Liver (tissue), 10 donors: ENCODE measurements at places on chromosomes 6 and 20. TPM values are rescaled to one million over a fixed set of nuclear protein-coding genes. Genes with fewer than 3 reads are reported as not detected.

- H3K27ac ChIP-seq, result no peak overlapping the region
- no peaks in the 10 kb centered on the region for H3K36me3 ChIP-seq
- no peak overlapping the region for H3K4me3 ChIP-seq
- DNase-seq, result no peak
Observed at GRCh38 chr6:57342148-57342669, 24.8 kb downstream of the PRIM2 start.

GRCh38 chr20:37534401-37535157, 6.9 kb upstream of the BLCAP start:
- no peaks in the 10 kb centered on the region for H3K4me1 ChIP-seq
- no peak overlapping the region for H3K27ac ChIP-seq
- H3K4me3 ChIP-seq, result no peak overlapping the region
- no peaks in the 10 kb centered on the region for H3K27me3 ChIP-seq
- H3K36me3 ChIP-seq, result no peaks in the 10 kb centered on the region
- peak; percentile 52 for DNase-seq

DNA sequence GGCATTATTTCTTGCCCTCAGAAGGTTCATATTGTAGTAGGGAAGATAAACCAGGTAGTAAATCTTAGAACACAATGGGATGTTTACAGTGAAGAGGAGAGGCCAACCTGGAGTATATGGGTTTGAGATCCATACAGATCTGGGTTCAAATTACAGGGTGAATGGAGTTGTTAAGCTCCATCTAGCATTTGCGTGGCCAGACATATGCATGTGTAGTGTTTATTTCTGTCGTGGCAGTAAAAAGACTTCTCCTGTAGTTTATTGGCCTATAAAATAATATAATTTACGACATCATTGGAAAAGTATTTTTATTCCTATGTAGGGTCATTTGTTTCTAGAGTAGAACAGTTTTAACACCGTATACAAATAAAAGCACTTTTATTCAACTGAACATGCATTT, 25.2 kb upstream of the TULP4 start:
- no peak overlapping the region for H3K4me3 ChIP-seq
- H3K27me3 ChIP-seq, result no peaks in the 10 kb centered on the region
- peaks cover 2% of the 10 kb centered on the region for H3K36me3 ChIP-seq
- no peak for DNase-seq

DNA sequence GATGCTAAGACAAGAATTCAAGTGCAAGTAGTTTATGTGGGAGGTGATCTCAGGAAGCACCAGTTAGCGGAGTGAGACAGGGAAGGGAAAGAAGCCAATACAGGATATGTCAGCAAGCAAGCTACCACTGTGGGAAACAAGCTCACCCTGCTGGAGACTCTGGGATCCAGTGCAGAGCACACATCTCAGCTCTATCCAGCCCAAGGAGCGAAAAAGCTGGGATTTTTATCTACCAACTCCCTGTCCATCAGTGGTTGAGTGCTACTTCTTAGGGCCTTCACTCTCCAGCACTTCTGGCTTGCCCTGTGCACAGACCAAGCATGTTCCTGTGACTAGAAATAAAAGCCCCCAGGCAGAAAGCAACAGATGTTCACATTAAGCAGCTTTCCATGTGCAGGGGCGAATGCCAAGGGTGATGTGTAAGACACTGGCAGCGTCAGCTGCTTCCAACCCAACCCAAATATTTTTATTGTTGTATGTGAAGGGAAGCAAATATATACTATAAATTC, 10.8 kb upstream of the RNF24 start:
- no peak overlapping the region for H3K27ac ChIP-seq
- DNase-seq, result no peak
- H3K4me1 ChIP-seq, result no peaks in the 10 kb centered on the region
- H3K36me3 ChIP-seq, result no peaks in the 10 kb centered on the region
- no peak overlapping the region for H3K4me3 ChIP-seq
- no peaks in the 10 kb centered on the region for H3K27me3 ChIP-seq

GRCh38 chr6:18842534-18842933, 455.4 kb downstream of the RNF144B start:
- no peak overlapping the region for H3K27ac ChIP-seq
- no peaks in the 10 kb centered on the region for H3K27me3 ChIP-seq
- H3K36me3 ChIP-seq, result no peaks in the 10 kb centered on the region
- no peak overlapping the region for H3K4me3 ChIP-seq
- H3K4me1 ChIP-seq, result no peaks in the 10 kb centered on the region

GRCh38 chr6:140623498-140623897, 1249.0 kb upstream of the CITED2 start:
- H3K4me3 ChIP-seq, result no peak overlapping the region
- H3K4me1 ChIP-seq, result no peaks in the 10 kb centered on the region
- H3K36me3 ChIP-seq, result no peaks in the 10 kb centered on the region
- no peak for DNase-seq

Gene FOXS1
- 0.51 TPM for total RNA-seq

- no peaks in the 10 kb centered on the region for H3K36me3 ChIP-seq
- no peak for DNase-seq
- no peak overlapping the region for H3K27ac ChIP-seq
- H3K4me1 ChIP-seq, result no peaks in the 10 kb centered on the region
Observed at GRCh38 chr6:169738976-169739529, 12.3 kb downstream of the DYNLT2 start.

GRCh38 chr6:3612341-3613041, 139.0 kb downstream of the PXDC1 start:
- H3K27ac ChIP-seq, result no peak overlapping the region
- H3K27me3 ChIP-seq, result no peaks in the 10 kb centered on the region
- DNase-seq, result peak; percentile 14

Gene BMP2
- total RNA-seq, result 3.5 TPM

Gene CGA
- total RNA-seq, result not detected

DNA sequence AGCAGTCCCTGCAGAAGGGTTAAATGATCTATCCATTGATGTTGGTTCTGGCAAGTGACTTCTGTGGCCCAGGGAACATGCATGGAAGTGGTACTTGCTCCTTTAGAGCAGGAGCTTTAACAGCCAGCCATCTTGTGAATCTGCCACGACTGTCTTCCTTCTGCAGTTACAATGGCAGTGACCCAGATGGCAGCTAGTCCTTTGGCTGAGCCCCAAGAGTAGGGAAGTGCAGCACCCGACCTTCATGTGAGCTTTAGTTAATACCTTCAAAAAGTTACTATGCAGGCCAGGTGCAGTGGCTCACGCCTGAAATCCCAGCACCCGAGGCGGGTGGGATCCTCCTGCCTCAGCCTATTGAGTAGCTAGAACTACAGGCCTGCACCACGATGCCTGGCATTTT, 66.4 kb downstream of the POPDC3 start:
- H3K27me3 ChIP-seq, result peaks cover 3% of the 10 kb centered on the region
- H3K36me3 ChIP-seq, result no peaks in the 10 kb centered on the region
- DNase-seq, result no peak
- H3K4me3 ChIP-seq, result no peak overlapping the region

DNA sequence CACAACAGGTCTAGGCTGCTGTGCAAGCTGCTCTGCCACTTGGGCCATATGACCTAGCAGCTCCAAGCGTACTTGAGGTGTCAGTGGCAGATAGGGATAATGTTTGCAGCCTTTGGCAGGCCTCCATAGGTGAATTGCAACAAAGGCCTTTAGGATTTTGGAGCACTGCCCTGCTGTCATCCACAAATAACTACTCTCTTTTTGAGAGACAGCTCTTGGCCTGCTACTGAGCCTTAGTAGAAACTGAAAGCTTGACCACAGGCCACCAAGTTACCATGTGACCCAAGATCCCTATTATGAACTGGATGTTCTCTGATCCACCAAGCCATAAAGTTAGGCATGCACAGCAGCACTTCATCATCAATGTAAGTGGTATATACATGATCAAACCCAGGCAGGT, 29.9 kb downstream of the FBXO30 start:
- no peaks in the 10 kb centered on the region for H3K27me3 ChIP-seq
- H3K36me3 ChIP-seq, result no peaks in the 10 kb centered on the region
- no peak overlapping the region for H3K4me3 ChIP-seq
- no peaks in the 10 kb centered on the region for H3K4me1 ChIP-seq

DNA sequence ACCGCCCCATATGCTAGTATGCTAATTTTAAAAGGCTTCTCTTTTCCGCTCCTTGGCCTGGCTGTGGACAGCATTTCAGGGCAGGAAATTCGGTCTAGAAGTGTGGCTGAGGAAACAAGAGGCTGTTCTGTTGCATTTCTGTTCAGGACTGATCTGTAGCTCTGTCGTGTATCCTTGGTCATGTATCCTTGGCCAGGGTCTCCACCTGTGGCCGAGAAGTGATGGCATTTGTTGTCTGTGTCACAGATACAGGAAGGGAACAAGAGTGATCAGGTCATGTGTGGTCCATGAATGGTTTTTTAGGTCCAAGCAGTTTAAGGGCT, 300.5 kb upstream of the SUPT3H start:
- no peaks in the 10 kb centered on the region for H3K27me3 ChIP-seq
- no peak overlapping the region for H3K4me3 ChIP-seq
- no peak overlapping the region for H3K27ac ChIP-seq
- no peaks in the 10 kb centered on the region for H3K4me1 ChIP-seq

- no peak overlapping the region for H3K27ac ChIP-seq
- H3K27me3 ChIP-seq, result peaks cover 30% of the 10 kb centered on the region
- DNase-seq, result peak; percentile 83
- no peak overlapping the region for H3K4me3 ChIP-seq
Observed at GRCh38 chr20:21505161-21505809, 8.6 kb downstream of the NKX2-2 start.

Gene ZMYND8
- total RNA-seq, result 9.3 TPM

DNA sequence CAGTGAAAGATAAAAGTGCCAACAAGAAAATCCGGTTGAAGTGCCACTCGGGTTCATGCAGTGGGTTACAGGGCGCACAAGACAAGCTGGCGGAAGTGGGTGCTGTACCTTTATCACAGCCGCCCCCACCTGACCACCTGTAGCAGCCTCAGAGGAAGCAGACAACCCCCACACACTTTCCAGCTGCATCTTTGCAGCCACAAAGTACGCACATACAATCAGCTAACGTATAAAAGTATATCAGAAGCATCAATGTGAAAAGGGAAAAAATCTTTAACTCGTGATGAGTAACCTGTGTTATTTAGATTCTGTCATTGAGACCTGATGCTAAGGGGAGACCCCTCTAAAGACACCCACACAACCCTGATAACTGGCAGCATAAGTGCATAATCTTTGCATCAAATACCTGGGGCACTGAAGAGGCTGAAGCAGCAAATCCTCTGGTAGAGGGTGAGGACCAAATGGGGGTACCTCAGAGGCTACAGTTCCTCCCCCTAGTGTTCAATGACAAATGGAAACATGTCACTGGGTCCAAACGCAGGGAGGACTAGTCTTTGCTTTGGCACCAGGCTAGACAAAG, 22.1 kb downstream of the BACH2 start:
- H3K4me1 ChIP-seq, result no peaks in the 10 kb centered on the region
- no peak for DNase-seq

- no peak for DNase-seq
- no peak overlapping the region for H3K4me3 ChIP-seq
- H3K27ac ChIP-seq, result no peak overlapping the region
- H3K4me1 ChIP-seq, result no peaks in the 10 kb centered on the region
Observed at GRCh38 chr6:33061987-33062386, 11.5 kb downstream of the HLA-DPA1 start.

DNA sequence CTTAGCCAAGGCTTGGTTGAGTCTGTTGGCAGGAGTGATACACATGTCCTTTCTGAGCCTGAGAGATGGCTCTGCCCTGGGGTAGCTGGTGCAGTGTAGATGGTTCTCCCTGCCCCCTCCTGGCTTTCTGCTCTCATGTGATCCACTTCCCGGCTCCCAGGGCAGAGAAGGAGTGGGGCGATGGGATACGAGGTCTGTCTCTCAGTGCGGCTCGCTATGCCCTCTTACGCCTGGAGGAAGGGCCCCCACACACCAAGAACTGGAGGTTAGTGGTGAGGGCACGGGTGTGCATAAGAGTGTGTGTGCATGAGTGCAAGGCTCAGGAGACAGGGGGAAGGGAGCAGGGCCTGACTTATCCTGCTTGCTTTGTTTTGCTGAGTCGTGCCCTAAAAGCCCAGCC, 18.8 kb downstream of the SLC12A5 start:
- DNase-seq, result no peak

DNA sequence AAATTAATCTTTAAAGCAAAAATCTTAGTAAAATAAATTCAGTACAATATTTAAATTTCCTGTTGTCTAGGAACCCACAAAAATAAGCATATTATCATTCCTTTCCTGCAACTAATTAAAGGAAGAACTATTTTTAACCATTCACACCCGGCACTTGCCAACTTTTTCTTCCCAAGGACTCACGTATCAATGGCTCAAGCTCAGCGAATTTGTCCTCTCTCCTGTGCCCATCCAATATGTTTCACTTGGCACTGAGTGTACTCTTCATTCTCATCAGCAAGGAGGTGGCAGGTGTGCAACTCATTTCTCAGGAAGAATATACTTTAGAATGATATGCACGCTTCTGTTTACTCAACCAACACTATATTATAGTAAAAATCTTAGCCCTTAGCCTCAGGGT, 419.4 kb downstream of the C6orf118 start:
- no peaks in the 10 kb centered on the region for H3K4me1 ChIP-seq
- peaks cover 5% of the 10 kb centered on the region for H3K27me3 ChIP-seq
- no peak for DNase-seq

- H3K27me3 ChIP-seq, result no peaks in the 10 kb centered on the region
- H3K4me1 ChIP-seq, result no peaks in the 10 kb centered on the region
- H3K27ac ChIP-seq, result no peak overlapping the region
- DNase-seq, result no peak
- H3K36me3 ChIP-seq, result no peaks in the 10 kb centered on the region
Observed at GRCh38 chr6:126180585-126180984, 159.3 kb upstream of the CENPW start.

DNA sequence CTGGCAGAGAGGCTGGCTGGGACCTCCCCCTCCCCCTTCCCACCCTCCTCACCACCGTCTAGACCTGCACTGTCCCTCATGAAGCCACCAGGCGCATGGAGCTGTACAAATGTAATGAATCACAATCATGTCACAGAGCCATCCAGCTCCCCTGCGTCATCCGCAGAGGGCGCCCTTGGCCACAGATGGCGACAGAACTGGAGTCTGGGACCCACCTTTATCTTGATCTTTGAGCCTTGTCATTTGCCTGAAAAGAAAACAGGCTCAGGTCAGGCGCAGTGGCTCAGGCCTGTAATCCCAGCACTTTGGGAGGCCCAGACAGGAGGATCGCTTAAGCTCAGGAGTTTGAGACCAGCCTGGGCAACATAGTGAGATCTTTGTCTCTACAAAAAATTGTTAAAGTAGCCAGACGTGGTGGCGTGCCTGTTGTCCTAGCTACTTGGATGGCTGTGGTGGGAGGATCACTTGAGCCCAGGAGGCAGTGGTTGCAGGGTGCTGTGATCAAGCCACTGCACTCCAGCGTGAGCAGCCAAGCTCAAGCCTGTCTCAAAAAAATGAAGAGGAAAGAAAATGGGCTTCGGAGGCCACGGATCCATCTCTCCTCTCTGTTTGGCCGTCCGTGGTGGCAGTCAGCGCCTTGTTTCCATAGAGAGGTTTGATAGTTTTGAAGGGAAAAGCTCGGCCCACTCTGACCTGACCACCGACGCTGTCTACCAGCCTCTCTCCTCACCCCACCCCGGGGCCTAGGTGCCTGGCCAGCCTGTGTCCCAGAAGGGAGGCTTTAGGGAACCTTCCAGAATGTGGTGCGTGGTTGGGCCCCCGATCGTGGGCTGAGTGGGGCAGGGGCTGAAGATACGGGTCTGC, 6.2 kb downstream of the COL9A3 start:
- H3K27me3 ChIP-seq, result no peaks in the 10 kb centered on the region
- DNase-seq, result no peak
- peaks cover 3% of the 10 kb centered on the region for H3K4me1 ChIP-seq
- H3K4me3 ChIP-seq, result no peak overlapping the region
